ENCODE measurements at places on chromosomes 1 and 21.

DNA sequence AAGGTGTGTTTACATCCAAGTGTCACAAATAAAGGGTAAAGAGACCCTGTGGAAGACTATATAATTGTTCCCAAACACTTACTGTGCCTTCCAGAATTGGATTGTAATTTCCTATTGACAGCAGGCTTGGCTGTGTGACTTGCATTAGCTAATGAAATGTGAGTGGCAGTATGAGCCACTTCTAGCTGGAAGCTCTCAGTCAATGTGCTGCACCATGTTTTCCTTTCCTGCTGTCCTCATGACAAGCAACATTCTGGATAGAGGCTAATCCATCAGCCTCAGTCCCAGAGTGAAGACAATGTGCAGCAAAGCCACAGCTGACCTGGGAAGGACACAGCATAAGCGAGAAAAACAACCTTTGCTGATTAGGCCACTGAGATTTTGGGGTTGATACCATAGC is 5.9 kb upstream of the FOXJ3 start:
- DNase-seq, result no peak

DNA sequence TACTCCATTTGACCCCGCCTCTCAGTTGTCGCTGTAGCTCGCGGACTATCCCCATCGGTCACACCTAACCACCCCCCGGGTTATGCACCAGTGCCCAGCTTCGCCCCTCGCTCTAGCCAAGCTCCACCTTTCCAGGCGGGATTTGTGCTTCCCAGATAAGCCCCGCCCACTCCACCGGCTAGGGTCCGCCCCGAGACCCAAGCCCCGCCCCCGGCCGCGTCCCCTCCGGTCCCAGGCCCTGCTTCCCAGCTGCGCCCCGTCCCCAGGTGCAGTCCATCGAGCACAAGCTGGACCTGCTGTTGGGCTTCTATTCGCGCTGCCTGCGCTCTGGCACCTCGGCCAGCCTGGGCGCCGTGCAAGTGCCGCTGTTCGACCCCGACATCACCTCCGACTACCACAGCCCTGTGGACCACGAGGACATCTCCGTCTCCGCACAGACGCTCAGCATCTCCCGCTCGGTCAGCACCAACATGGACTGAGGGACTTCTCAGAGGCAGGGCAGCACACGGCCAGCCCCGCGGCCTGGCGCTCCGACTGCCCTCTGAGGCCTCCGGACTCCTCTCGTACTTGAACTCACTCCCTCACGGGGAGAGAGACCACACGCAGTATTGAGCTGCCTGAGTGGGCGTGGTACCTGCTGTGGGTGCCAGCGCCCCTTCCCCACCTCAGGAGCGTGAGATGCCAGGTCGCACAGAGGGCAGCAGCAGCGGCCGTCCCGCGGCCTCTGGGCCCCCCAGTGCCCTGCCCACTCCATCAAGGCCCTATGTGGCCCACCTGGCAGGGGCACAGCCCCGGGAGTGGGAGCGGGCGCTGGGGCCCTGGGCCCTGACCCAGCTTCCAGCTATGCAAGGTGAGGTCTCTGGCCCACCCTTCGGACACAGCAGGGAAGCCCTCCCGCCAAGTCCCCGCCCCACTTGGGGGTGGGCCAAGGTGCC is 23.9 kb downstream of the CITED4 start:
- DNase-seq, result no peak

DNA sequence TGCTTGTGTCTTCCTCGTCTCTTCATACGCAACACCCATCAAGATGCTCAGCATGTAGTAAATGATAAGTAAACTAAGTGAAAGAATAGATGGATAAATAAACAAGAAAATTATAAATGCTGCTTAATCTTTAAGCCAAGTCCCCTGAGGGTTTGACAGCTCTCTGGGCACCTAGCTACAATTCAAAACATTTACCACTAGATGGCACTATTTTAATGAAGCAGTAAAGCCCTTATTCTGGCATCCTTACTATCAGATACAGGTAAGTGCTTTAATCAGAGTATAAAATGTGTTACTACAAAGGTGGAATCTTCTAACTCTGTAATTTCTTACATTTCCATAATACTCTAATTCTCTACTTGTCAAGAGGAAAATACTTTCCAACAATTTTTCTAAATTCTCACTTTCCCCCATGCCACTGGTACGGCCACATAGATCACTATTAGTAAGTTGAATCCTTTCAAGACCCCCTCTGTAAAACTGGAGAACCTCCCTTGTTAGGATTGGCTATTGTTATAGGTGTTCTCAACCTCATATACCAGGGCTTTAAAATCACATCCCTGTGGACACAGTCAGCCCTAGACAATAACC is 137.8 kb downstream of the BARHL2 start:
- peak; percentile 35 for DNase-seq

GRCh38 chr1:53485478-53486394 is 26.5 kb downstream of the DMRTB1 start:
- peak; percentile 96 for DNase-seq

DNA sequence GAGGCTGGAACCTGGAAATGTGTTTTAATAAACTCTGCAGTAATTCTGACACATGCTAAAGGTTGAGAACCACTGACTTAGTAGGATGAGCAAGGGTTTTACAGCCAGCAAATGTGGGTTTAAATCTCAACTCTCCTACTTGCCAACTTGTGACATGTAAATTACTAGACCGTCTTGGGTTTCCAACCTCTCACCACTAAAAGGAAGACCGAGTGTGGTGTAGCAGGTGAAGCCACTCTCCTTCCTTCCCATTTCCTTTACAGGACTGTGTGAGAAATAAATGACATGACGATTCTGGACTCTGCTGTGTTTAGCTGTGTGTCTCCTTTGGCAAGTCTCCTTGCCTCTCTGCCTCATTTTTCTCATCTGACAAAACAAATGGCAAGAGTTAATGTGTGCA is 49.5 kb upstream of the DNAJC6 start:
- DNase-seq, result no peak

DNA sequence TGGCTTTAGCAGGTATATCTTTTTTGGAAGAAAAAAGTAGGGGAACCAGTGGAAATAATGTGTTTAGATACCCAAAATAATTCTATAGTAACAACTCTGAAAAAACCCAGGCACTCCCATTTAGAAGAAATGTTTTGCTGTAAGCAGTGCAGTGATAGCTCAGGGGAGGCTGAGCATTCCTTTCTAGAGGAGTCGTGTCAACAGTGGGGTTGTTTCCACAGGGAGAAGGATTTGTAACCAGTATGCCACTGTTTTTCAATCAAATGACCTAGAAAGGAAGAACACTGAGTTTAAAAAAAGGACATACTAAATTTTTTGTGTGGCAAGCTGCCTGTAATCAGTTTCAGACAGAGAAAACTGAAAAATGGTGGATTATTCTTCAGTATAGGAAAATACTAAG is 2.4 kb downstream of the PGD start:
- no peak for DNase-seq

Data from D721Med (cell line).